ENCODE measurements at places on chromosomes 2 and 18. TPM values are rescaled to one million over a fixed set of nuclear protein-coding genes. Genes with fewer than 3 reads are reported as not detected.

Gene CYS1
- total RNA-seq: 0.43 TPM

- no peak for DNase-seq
- H3K36me3 ChIP-seq: no peaks in the 10 kb centered on the region
- no peaks in the 10 kb centered on the region for H3K27me3 ChIP-seq
- no peak overlapping the region for H3K4me3 ChIP-seq
- no peak overlapping the region for H3K27ac ChIP-seq
- no peaks in the 10 kb centered on the region for H3K4me1 ChIP-seq
Measured at GRCh38 chr2:33810046-33810835, 211.1 kb upstream of the FAM98A start.

- H3K4me1 ChIP-seq: no peaks in the 10 kb centered on the region
- no peaks in the 10 kb centered on the region for H3K27me3 ChIP-seq
- H3K27ac ChIP-seq: no peak overlapping the region
- H3K36me3 ChIP-seq: no peaks in the 10 kb centered on the region
- H3K4me3 ChIP-seq: no peak overlapping the region
Measured at GRCh38 chr2:152553518-152553917, 163.7 kb downstream of the PRPF40A start.

DNA sequence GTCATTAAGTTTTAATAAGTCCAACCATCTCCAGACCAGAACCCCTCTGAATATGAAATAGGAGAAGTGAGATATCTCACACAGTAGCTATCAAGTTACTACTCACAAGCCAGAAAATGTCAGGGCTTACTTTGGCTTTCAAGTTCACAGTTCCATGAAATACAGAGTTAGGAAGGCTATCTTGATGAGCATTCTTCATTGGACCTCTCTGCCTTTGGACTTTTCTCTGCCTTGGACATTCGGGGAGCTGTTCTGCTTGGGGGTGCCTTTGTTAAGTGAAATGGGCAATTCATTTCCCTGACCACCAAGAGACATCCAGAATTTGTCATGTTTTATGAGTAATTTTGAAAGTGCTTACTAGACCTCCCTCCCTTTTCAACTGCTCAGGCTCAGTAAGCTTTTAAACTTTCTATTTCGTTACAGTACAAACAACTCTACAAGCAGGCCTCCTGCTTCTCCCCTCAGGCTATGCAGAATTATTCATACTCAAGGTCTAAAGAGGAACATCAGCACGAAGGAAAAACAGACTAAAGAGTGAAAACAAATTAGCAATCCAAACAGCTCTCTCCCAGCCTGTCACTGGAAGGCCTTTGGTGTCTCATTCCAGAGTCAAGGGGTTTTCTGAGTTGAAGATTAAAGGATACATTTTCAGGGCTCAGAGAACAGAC is 95.3 kb downstream of the MREG start:
- DNase-seq: peak; percentile 21
- peak overlapping the region; percentile 29 for H3K27ac ChIP-seq
- H3K4me3 ChIP-seq: no peak overlapping the region
- H3K36me3 ChIP-seq: no peaks in the 10 kb centered on the region
- peaks cover 16% of the 10 kb centered on the region for H3K4me1 ChIP-seq

DNA sequence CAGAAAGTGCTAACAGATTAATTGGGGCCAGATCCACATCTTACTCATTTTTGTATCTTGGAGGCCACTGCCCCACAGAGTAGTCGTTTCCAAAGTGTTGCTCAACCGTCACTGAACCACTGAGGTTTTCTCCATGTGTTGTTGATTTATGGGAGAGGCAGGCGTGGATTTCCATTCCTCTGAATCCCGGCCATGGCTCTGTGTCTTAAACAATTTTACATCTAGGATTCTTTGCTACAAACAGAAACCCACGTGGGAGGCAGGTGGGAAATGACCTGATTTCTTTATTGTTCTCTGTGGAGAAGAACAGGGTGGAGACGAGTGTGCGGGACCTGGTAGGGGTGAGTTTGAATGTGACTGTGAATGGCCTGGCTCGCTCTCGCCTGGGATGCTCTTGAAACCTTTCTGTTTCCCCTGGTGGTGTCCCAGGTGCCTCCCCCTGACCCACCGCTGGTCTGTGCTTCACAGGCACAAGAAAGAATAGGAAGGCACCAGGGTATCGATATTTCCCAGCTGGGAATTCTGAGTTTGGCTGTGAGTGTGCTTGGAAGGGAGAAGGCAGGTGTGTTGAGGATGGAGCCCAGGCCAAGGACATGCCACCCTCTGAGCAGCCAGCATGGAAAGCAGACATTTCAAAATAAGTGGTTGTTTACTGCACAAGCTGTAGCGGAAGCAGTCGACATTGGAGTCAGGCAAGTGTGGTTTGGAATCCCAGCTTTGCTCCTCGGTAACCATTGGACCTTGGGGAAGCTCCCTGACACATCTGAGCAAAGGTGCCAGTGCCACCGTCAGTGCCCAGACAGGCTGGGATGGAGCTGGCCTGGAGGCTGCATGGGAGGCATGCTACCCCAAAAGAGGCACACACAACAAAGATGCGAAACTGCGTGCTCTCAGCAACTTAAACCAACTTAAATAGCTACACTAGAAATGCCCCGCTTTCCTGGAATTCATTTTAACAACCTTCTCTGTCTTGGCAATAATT is 50.0 kb downstream of the LPIN1 start:
- H3K4me3 ChIP-seq: no peak overlapping the region
- DNase-seq: no peak
- no peak overlapping the region for H3K27ac ChIP-seq
- no peaks in the 10 kb centered on the region for H3K27me3 ChIP-seq
- H3K4me1 ChIP-seq: no peaks in the 10 kb centered on the region

All from PC-9 (cell line).